ENCODE measurements at places on chromosomes 3 and 15.
A peak's percentile ranks its signal among the peaks of the same experiment; 100 is the strongest.

GRCh38 chr15:55649058-55649423, 60.9 kb upstream of the PYGO1 start:
- no peak for DNase-seq

- no peak for DNase-seq
These were observed 276.3 kb downstream of the ERC2 start for GRCh38 chr3:56192001-56192400.

- DNase-seq: no peak
These were observed 59.9 kb downstream of the ARHGEF26 start for GRCh38 chr3:154180836-154181691.

GRCh38 chr15:90588427-90588826, 58.7 kb downstream of the CRTC3 start:
- no peak for DNase-seq

- DNase-seq: no peak
These were observed 245.6 kb downstream of the ADAMTS17 start for GRCh38 chr15:100096248-100096600.

GRCh38 chr3:59753808-59754450, 704.1 kb upstream of the CFAP20DC start:
- DNase-seq: no peak

GRCh38 chr3:186679151-186679550, 13.3 kb downstream of the HRG start:
- no peak for DNase-seq

DNA sequence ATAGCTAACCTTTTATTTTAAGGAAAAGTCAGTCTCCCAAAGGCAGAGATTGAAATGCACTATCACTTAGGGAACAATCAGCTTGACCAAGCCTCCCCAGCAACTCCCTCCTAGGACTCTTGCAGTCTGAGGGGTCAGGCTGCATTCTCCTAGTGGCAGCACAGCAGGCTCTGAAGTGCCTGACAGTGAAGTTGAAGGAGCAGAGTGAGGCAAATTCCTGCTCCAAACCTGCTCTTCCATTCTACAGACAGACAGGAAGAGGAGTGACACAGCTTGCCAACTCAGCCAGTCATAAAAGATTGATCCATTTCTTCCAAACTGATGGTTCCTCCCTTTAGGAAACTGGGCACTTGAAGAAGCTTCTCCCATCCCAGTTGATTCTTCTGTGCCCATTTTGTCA, 43.9 kb upstream of the SMAD3 start:
- no peak for DNase-seq

DNA sequence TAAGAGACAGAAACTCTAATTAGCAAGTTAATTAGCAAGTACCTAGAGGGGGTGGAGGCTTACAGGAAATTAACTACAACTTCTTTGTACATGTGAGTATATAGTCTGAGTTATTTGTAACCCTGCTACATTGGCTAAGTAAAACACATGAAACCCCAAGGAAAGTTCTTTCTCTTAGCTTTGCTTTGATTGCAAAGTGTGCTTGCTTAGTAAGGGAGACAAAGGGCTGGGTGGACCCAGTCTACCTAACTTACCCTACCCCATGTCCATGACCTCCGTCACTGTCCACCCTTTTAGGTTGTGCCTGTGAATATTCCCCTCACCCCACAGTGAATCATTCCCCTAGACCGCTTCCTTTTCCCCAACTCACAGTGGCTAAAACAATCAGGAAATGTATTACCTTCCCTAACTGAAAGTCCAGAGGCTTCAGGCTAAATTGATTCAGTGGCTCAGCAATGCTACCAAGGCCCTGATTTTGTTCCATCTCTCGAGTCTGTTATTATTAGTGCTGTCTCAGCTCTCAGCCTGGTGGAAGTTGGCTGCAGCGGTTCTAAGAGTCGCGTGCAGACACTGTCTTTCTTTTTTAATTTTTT, 31.1 kb upstream of the RYR3 start:
- DNase-seq: no peak

DNA sequence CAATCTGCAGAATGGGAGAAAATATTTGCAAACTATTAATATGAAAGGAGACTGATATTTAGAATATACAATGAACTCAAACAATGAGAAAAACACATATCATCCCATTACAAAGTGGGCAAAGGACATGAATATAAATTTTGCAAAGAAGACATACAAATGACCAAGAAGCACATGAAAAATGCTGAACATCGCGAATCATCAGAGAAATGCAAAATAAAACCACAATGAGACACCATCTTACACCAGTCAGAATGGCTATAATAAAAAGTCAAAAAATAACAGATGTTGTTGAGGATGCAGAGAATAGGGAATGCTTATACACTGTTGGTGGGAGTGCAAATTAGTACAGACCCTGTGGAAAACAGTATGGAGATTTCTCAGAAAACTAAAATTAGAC, 83.6 kb downstream of the RAP2B start:
- DNase-seq: no peak

DNA sequence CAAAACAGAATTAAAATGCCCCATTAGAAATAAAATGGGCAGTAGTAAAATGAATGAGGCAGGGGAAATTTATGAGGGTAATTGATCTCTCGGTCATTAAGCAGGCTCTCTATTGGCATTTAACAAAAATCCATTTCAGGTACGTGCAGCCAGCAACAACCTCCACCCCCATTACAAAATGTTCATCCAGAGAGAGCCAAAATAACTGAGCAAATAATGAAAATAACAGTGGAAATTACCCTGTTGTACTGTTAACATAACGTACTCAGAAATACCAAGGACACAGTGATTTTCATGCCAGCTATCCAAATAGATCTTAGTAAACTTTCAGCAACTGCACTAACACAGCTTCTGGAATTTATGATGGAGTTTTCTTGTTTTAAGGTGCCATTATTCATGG, 127.7 kb downstream of the IL1RAP start:
- no peak for DNase-seq

DNA sequence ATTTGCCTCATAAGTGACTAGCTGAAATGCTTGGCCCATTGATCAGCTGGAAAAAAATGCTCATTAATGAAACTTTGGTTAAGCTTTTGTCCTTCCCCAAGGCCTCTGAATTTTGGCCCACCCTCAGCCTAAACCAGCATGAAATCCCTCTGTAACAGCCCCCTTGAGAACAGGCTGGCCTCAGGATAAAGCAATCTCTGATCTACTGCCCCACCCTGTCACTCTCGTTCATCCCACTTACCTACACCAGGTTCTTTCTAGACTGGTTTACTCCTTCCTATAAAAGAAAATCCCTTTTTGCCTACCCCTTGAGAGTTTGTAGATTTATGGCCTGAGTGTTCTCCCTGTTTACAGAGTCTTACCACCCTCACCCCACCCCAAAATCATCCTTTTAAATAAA, 3.4 kb upstream of the AEN start:
- no peak for DNase-seq

DNA sequence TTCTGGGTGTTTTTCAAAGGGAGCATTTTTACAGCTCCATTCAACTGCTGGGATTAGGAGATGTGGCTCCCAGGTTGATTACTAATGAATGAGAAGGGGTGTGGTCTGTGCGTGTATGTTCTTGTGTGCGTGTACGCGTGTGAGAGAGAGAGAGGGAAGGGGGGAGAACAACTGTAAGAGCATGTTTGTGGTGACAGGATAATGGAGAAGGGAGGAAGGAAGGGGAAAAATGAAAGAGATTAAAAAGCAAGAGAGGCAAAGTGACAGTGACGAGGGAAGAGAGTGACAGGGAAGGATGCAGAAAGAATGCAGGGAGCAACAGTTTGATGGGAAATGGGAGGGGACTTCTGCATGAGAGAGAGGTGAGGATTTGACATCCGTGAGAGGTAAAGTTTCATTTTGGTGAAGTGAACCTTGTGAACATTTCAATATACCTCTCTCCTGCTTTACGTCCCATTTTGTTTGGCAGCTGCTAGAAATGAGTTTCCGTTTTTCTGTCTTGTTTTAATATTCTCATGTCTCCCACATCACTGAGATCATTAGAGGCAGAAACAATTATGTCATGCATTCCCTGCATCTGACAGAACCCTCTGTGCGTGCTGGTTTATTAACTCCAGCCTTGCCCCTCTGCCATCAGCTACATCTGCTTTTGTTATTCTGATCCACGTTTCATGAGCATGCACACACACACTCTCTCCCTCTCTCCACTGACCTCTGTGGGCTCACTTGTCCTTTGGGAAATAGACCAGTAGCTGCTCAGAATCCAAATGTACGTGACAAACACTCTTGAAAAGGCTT, 161.6 kb downstream of the GAP43 start:
- peak; percentile 2 for DNase-seq

GRCh38 chr3:105108823-105109222, 257.9 kb upstream of the ALCAM start:
- no peak for DNase-seq

DNA sequence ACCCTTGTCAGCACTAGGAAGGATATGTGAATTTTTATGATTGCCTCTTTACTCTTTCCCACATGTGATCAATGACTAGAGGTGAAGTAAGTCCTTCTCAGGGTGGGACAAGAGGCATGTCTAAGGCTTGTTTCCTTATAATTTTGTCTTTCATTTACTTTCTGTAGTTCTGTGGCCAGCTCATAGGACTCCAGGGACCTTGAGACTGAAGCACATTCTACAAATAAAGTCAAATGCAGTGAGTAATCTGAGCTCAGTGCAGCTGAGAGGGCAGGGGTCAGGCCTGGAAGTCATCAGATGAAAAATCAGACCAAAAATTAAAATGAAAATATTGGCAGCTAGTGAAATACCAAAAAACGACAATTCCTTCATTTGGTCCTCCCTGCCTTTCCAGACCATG, 424.7 kb upstream of the THBS1 start:
- no peak for DNase-seq

All from mucosa of descending colon (tissue), 3 donors.